Muscle of arm (tissue), 14 donors: ENCODE measurements at places on chromosomes 6 and 20.

DNA sequence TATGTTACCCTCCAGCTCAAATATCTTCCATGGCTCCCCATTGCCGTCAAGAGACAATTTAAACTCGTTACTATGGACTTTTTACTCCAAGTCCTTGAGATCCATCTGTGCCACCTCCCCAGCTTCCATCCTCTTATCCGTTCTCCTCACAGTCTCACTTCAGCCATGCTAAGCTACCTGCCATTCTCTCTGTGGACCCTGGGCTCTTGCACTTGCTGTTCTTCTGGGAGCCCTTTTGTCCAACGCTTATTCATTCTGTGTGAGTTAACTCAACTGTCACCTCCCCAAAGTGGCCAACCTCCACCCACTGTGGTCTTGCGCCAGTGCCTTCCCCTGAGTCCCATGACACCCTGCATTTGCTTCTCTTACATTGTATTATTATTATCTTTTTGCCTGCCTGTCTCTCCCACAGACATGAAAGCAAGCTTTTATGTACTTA, 132.4 kb downstream of the BCAS1 start:
- DNase-seq, result no peak

DNA sequence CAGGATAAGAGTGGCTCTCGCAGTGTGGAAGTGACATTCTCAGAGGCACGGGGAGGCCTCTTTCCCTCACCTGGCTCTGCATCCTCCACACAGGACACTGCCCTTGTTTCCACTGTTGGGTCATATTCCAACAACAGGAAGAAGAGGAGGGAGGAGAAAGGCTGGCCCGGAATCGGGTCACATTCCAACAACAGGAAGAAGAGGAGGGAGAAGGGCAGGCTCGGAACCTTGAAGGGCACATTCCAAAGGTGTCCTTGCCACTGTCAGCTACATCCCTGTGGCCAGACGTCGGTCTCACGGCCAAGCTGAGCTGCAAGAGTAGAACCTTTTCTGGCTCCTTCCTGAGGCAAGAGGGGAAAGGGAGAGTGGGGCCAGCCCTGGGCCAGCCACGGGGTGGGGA, 25.4 kb downstream of the CHRNA4 start:
- no peak for DNase-seq

DNA sequence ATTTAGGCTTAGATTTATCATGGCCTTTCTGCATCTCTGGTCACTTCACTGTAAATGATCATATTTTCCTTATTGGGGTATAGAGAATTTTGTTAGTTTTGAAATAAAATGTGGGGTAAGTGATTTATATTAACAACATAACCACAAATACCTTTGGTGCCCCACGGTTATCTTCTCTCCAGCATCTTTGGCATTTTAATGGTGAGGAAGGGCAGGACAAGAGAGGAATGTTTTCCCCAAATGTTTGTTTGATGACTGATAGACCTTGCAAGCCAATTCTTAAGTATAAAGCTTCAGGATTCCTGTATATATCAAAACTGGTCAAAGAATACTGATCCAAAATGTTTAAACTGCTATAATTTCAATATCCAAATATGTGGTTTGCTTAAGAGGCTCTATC, 171.6 kb upstream of the SMLR1 start:
- DNase-seq, result no peak

DNA sequence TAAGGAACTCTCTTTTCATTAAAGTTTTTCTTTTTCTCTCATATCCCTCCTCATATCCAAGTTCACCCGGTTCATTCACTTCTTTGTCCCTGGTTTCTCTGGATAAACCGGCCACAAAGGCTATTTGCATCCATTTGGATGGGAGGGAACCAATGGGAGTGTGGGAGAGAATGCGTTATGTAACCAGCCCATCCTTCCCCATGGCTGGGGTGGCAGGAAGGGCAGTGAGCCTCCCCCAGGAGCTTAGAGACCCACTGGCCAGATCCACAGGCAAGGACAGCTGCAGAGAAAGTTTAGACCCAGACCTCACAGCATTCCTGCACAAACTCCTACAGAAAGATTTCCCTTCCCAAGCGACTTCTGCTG, 10.7 kb downstream of the CASS4 start:
- no peak for DNase-seq

GRCh38 chr6:164409309-164410009, 899.9 kb downstream of the C6orf118 start:
- DNase-seq, result peak; percentile 15

GRCh38 chr20:3794701-3795420, 1.2 kb upstream of the CDC25B start:
- no peak for DNase-seq

DNA sequence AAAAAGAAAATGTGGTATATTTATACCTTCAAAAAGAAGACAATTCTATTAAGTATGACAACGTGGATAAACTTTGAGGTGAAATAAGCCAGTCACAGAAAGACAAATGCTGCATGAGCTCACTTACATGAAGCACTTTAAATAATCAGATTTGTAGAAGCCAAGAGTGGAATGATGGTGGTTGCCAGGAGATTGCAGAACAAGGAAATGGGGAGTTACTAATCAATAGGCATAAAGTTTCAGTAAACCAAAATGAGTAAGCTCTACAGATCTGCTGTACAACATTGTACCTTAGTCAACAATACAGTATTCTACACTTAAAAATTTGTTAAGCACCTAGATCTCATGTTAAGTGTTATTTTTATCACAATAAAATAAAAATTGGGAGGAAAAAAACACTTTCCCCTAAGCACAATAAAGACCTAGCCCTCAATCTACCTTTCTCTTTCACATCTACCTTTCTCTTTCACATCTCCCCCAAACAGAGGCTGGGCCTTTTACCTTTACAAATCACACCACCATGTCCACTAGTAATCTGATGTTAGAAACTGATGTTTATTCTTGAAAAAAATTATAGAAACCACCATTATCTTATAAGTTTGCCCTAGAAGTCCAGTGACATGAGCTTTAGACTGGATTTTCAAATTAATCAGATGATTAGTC, 73.9 kb downstream of the PKIB start:
- no peak for DNase-seq

DNA sequence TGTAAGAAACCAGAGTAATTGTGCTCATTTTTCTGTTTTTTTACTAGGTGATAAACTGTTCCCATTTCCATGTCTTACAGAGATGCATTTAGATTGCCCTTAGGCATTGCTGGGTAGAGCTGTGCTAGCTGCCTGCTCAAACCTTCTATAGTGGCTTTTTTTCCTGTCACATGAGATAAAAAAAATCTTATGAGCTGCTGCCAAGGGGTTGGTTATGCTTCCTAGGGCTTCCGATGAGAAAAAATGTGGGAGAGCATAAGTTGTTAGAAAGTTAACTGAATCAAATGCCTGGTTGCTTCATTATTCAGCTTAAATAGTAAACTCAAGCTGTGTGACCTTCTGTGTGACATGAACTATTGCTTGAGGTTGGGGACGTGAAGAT, 50.0 kb upstream of the NOX3 start:
- DNase-seq, result no peak

DNA sequence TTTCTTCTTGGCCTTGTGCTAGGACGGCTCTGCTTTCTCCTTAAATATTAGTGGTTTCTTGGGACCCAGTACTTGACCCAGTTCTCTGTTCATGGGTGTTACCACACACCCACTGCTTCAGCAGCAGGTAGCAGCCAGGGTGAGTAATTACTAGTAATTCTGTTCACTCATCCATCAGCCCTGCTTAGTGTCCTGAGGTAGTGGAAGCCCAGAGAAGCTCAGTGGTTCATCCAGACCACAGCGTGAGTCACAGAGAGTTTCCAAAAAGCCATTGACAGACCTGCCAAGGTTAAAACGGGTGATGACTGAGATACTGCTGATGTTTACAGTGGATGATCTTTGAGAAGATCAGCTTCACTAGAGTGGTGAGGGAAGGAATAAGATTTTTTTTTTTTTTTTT, 51.7 kb upstream of the HINT3 start:
- no peak for DNase-seq

- DNase-seq, result peak; percentile 84
These were observed 1.3 kb downstream of the LTB start for GRCh38 chr6:31580807-31581433.

- no peak for DNase-seq
These were observed 7.4 kb upstream of the BEND3 start for GRCh38 chr6:107122748-107123147.

DNA sequence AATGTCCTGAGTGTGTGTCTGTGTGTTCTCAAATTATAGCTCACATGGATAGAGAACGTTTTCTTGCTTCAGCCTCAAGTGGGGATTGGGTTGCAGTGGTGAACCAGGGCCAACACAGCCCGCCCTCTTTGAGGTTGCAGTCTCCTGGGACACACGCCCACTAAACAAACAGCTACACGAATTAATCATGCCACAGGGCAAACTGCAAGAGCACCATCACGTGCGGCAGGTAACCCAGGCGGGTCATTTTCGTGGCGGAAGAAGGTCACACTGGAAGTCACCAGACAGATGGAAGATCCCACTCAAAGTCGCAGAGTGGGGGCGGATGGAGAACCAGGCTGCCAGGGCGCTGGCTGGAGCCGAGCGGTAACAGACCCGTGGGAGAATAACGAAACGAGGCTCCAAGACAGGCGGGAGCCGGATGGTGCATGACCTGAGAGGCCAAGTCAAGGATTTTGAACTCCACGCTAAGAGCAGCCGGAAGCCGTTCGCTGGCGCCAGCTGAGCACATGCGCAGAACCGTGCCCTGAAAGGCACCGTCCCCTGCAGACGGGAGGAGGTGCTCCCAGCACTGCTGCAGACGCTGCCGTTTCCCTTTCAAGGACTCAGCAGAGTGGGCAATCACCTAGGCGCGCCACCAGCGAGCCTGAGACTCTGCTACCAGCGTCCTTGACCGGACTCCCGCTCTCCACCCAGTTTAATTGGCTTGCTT, 10.7 kb downstream of the DLL1 start:
- DNase-seq, result peak; percentile 59

DNA sequence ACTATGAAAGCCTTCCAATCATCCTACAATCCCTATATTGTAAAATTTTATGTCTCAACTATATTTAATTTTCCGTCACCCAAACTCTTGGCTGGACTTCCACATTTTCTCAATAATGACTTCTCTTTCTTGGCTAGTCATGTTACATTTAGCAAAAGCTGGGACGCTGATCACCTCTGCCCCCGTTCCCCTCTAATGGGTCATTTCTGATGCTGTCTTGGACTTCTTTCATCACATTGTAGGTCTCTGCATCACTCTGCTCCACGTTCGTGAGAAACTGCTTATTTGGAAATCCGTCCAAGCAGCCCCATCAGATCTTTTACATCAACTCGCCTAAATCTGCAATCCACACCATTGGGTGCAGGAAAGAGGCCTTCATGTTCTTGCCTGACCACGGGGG, 203.8 kb downstream of the MYLK4 start:
- no peak for DNase-seq

- DNase-seq, result no peak
These were observed 242.9 kb downstream of the SYNE1 start for GRCh38 chr6:152394303-152394702.
